ENCODE measurements at places on chromosomes 1 and 21.

GRCh38 chr1:182952677-182953444 lies at the start of gene SHCBP1L:
TSS of gene SHCBP1L (minus strand) at chr1:182953166. CDS start at chr1:182953133, 33 bp downstream.
- no peak for DNase-seq

DNA sequence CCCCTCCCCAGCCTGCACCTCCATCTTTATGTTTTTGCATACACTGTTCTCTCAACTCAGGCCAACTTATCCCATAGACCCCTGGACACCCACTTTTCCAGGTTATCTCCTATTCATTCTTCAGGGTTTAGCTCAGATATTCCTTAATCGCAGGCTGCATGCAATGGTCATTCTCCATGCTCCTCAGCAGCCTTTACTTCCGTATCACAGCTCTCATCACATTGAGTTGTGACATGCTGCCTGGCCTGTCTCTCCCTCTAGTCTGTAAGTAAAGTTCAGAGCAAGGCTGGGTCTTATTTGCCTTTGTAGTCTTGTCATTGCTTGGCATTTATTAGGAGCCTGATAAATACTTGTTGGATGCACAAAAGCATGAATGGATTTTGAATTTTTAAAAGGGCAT lies 6.9 kb downstream of the DNAJC6 start:
- no peak for DNase-seq

DNA sequence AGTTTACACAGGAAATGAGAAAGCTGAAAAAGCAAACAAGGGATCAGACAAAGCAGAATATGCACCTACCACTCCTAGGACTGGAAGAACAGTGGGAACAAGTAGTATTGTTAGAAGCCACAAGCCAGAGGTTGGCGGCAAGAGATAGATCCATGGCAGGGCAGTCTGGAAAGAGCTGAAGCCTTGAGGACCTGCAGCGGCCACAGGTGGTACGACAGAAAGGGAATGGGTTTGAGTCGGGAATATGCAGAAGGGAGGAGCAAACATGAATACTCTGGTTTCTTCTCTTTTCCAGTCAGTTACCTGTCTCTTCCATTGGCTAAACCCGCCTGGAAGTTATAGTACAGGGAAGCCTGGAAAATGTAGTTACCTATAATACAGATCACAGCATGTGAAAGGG lies 3.9 kb upstream of the PCNX2 start:
- no peak for DNase-seq

DNA sequence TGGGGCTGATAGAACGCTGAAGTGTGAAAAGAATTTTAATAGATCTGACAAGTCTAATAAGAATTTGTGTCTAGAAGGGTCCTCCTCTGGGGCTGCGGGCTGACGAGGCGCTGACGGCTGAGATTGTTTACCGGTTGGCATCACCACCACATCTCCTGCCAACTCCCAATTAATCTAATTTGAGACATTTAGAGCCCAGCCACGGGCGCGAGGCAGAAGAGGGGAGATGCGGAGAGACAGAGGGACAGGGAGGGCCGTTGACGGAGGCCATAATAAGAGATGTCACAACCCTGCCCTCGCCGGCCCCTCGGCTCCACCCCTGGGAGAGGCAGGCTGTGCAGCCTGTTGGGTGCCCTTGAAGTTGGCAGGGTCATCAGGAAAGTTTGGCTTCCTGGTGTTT lies 109.3 kb downstream of the PAX7 start:
- DNase-seq = no peak

- DNase-seq = no peak
Measured at GRCh38 chr1:157580179-157580827, 17.6 kb downstream of the FCRL4 start.

DNA sequence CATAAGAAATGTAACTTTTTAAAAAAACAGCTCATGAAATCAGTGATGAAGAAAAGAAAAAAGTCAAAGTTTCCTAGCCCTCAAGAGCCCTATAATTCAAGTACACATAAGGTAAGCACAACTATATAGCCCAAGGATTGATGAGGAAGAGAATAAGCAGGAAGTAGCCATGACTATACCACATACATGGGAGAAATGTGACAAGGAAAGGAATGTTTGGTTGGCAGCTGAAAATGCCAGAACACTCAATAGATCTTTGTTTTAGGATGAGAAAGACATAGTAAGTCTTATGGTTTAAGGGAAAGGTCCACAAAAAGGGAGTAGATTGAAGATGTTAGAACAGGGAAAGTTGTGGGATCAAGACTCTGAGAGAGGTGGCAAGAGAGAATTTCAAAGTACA lies 5.7 kb downstream of the DOCK7 start:
- no peak for DNase-seq

DNA sequence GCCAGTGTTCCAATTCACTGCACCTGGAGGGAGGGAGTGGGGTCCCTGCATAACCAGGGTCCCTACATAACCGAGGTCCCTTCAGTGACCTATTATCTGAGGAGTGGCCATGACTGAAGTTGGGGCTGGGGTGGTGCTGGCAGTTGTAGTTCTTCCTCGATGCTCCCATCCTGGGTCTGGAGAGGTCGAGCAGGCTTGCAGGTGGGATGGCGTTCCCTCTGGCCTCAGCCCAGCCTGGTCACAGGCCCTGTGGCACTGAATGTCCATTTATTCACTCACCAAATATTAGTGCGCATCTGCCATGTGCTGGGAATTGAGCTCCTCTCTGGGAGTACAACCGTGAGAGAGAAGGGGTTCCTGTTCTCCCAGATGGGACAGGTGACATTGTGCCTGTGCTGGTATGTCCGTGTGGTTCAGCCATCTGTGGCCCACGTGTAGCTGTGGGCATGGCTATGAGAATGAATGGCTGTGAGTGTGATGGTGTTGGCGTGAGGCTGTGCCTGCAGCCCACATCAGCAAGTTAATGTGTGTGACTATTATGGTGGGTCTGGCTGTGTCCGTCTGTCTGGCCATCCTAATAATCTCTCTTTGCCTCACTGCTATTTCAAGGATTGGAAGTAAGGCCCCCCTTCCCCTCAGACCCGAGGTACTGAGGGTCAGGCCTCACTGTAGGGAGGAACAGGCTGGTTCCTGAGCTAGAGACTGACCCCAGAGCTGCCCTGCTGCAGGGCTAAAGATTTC lies 3.9 kb upstream of the SLC6A9 start:
- no peak for DNase-seq

- DNase-seq = no peak
Measured at GRCh38 chr1:54619749-54620148, 3.6 kb downstream of the FAM151A start.
